RWPE2 (cell line): ENCODE measurements at places on chromosomes 5 and 9.

DNA sequence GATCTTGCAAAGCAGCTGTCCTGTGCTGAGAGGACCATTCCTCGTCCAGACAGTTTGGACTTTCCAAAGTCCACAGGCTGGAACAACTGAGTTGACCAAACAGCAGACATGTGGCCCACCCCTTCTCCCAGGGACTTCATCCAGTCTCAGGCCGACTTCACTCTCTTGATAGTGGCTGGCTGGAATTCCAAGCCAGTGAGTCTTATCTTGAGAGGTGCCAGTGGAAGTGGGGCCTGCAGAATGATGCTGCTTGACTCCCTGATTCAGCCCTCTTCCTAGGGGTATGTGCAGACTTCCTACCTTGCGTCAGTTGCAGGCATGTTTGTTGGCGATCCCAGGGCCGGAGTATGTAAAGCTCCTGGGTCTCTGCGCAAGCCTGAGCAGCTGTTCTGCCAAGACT, 131.4 kb upstream of the TSLP start:
- no peak for DNase-seq

DNA sequence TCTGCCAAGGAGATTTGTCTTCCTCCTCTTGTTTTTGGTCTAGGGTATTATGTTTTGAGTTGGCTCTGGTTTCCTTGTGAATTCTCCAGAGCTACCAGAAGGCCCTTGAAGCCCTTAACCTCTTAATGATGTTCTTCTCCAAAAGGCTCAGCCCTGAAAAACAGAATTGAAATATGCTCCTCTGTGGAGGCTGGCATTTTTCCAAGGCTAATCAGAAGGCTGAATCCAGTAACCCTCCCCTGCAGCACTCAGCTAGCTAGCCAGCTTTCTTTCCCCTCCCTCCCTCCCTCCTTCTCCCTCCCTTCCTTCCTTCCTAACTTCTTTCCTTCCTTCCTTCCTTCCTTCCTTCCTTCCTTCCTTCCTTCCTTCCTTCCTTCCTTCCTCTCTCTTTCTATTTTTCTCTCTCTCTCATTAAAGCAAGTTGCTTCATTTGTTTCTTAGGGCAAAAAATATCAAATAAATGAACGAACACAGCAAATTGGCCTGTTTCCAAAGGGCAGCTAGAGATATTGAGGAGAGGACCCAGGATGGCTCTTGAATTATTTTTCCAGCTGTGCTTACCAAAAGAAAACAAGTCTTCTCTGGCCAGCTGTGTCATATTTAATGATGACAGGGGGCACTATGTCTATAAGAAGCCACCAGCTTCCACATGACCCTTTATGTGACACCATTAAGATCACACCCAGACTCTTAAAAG, 38.7 kb downstream of the JAKMIP2 start:
- DNase-seq, result no peak

- no peak for DNase-seq
Measured at GRCh38 chr5:30150231-30150630, 1043.3 kb upstream of the CDH6 start.

GRCh38 chr9:134234001-134234660, 69.8 kb upstream of the RNU6ATAC start:
- no peak for DNase-seq

DNA sequence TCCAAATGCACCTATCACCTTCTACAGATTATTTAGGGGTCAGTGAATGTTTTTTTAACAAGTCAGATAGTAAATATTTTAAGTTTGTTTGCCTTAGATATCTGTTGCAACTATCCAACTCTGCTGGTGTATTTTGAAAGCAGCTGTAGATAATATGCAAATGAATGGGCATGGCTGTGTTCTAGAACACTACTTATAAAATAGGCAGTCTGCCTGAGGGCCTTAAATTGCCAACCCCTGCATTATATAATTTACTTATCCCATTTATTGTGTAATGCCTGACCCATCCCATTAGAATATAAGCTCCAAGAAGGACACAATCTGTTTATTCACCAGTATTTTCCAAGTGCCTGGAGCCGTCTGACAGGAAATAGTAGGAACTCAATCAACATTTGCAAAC, 149.0 kb downstream of the TTC39B start:
- no peak for DNase-seq

DNA sequence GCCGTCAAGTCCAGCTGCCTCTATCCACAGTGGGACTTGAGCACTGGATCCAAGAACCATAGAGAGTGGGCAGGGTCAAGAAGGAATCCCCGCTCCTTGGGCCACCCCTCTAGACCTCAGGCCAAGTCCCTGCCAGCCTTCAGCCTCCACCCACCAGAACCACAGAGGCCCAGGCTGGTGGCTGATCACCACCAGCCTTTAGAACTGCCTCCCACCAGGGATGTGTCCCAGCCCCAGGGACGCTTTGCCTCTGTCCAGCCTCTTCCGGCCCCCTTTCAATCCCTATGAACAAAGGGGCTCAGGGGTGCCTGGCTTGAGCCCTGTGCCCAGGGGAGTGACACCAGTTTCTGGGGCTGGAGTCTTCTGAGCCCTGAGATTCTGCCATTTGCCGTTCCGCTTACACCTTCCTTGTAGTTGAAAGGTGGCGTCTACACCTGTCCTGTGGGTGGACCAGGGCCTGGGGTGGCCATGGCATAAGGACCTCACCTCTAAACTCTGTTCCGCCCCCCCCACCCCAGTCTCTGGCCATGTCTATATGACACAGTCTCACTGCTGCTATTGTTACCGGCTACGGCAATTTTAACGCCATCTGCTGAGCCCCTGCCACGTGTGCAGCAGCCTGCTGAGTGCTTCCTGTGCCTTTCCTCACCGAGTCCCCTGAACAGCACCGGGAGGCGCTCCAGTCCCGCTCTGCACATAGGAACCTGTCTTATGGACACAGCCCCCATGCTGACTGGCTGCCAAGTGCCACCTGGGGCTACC, 35.7 kb upstream of the ORM1 start:
- peak; percentile 38 for DNase-seq

- DNase-seq, result no peak
Measured at GRCh38 chr9:520302-520701, 305.6 kb downstream of the DOCK8 start.

GRCh38 chr5:134551901-134552300, 26.4 kb downstream of the JADE2 start:
- DNase-seq, result peak; percentile 69

DNA sequence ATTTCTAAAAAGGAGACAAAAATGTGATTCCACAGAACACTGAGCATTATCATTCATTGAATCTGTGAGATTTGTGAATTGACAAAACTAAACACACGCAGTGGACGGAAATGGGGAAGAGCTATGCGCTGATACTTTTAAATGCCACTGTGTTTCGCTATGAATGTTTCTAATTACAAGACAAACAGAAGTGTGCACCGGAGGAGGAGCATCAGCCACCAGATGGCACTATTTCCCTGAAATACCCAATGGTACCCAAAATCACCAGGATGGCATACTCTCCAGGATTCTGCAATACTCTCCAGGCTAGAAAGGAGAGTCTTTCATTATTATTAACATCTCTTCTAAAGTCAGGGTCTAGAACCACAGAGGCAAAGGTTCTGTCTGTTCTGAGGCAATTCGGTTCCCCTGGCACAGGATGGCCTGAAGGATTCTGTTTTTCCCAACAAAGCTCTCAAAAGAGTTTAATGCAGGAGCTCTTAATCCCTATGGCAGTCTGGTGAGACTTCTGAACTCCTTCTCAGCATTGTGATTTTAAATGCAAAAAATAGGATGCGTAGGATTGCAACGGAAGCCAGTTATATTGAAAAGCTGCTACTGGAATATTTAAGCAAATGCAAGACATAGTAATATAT, 13.8 kb upstream of the PUM3 start:
- no peak for DNase-seq

GRCh38 chr5:81825237-81825636, 74.3 kb upstream of the SSBP2 start:
- DNase-seq, result peak; percentile 75

GRCh38 chr5:28517691-28518090, 1479.3 kb upstream of the CDH9 start:
- DNase-seq, result no peak

GRCh38 chr5:152532714-152533113, 127.6 kb upstream of the NMUR2 start:
- DNase-seq, result no peak

DNA sequence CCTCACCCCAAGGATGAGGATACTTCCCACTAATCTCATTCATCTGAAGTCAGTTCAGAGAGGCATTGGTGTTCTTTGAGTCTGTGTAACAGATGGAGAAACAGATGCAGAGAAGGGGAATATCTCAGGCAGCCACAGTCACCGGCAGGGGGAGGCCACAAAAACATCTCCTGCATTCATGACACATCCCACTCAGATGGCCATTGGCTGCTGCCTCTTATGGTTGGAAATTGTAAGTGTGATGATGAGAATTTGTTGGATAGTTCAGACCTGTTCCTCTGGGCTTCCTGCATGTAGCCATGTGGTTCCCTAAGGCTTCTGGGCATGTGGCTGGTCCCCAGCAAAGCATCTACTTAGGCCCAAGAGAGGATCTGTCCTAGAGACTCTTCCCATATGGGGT, 45.9 kb upstream of the GABRP start:
- no peak for DNase-seq

- no peak for DNase-seq
Measured at GRCh38 chr9:79976257-79977073, 404.7 kb downstream of the TLE4 start.

DNA sequence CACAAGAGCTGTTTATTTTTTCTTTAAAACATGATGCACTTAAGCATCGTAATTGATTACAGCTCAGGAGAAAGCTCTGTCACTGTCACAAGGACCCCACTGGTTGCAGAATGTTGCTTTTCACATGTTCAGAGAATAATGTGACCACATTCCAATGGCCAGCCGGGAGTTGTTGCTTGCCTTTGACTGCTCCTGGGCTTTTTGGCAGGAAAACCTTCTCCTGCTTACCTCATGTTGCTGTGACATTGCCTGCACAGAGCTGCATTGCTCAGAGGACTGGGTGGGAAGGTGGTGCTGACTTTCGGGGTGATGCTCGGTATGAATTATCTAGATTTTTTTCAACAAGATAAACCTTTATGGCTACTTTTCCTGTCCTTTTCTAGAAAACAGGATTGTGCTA, 88.2 kb downstream of the PALM2AKAP2 start:
- no peak for DNase-seq

DNA sequence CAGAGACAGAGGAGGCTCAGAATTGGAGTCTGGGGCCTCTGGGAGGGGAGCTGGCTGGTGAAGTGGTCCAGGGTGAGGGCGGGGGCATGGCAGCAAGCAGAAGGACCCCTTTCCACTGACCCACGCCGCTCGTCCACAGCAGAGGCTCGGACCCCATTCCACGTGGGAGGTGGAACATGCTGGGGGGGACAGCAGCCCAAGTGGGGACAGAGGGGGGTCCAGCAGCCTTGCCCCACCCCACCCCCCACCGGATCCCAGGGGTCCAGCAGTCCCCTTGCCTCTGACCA, 25.4 kb upstream of the NKD2 start:
- DNase-seq, result no peak

- DNase-seq, result no peak
Measured at GRCh38 chr5:5353681-5354080, 68.8 kb upstream of the ICE1 start.

GRCh38 chr9:31733166-31733565, 651.3 kb upstream of the ACO1 start:
- no peak for DNase-seq

DNA sequence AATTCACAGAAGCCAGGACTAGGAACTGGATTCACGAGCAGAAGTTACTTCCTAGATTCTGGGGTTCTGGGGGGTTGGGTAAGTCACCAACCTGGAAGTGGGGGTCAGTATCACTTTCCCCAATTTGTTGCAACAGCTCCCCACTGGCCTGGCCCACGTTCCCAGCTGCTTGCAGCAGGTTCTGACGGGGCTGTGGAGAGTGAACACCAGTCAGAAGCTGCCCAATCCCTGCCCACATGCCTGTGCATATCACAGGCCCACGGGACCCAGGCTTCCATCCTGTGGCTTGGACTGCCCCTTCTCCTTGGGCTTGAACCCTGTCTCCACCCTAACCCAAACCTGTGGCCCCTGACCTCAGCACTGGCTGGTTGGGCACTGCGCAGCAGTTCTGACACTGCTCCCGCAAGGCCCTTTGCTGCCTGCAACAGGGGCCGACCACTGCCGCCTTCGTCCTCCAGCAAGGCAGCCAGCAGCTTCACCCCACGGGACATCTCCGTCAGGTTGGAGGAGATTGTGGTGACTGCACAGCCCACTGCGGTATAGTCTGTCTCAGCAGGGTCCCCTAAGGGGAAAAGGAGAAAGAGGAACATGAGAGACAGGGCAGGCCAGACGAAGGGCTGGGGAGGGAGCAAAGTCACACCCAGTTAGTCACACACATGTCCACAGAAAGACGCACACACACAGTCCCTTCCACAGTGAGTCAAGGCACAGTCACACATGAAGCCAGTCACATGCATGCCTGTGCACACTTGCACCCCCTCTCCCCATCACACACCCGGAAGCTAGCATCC, 13.1 kb downstream of the TLN1 start:
- DNase-seq, result no peak

- no peak for DNase-seq
Measured at GRCh38 chr5:60992871-60993270, 47.9 kb downstream of the NDUFAF2 start.

DNA sequence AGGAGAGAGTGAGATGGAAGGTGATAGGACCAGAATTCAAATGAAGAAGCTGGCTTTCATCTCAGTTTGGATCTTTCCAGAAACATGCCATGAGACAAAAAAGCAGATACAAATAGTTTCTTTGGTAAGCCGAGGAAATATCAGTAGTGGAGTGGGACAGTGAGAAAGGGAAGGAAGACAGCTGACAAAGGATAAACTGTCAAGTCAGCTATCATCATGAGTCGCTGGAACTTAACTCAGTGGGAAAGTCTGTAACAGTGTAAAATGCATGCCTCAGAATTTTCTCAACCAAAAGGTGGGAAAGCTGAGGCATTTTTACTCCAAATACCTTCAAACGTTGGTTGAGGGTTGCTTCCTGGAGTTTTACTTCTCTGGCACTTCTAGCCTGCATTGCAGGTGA, 129.8 kb downstream of the PLPPR1 start:
- no peak for DNase-seq

- DNase-seq, result no peak
Measured at GRCh38 chr9:76521906-76522305, 62.9 kb downstream of the GCNT1 start.

GRCh38 chr5:174736331-174736721, 11.9 kb downstream of the MSX2 start:
- no peak for DNase-seq

DNA sequence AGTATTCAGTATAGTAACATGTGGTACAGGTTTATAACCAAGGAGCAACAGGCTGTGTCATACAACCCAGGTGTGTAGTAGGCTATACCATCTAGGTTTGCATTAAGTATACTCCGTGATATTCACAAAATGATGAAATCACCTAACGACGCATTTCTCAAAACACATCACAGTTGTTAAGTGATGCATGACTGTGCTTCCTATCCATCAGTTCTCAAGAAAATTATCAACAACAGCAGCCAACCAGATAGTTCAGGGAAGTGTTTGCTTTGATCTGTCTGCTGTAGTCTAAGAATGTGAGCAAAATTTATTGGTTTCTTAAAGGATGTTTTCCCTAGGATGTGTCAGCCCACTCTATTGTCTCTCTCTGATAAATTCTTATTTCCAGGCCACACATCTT, 7.4 kb downstream of the ZBTB26 start:
- no peak for DNase-seq
